CD4-positive, alpha-beta T cell treated with Interleukin-6 for 4 hours (primary cell): ENCODE measurements at places on chromosomes 7 and 10.

DNA sequence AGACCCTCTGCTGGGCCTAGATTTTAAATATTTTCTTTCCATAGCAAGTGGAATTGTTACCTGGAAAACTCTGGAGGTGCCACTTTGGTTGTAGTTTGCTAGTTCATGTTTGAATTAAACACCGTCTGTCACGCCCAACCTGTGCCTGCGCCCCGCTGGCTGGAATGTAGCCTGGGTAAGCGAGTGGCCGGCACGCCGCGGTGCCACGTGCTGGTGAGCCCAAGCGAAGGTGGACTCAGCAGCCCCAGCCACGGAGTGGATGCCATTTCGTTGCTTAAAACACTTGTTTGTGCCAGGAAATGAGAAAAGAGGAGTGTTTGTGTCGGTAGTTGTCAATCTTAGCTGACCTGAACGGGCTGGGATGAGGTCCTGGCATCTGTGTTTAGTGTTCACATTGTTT, 2.7 kb downstream of the GET4 start:
- DNase-seq, result no peak

GRCh38 chr7:45663167-45663921, 89.2 kb downstream of the ADCY1 start:
- DNase-seq, result no peak

GRCh38 chr10:99681553-99681952, 22.2 kb downstream of the ENTPD7 start:
- DNase-seq, result no peak

- peak; percentile 46 for DNase-seq
Observed at GRCh38 chr7:44980393-44981034, 1.7 kb upstream of the MYO1G start.

DNA sequence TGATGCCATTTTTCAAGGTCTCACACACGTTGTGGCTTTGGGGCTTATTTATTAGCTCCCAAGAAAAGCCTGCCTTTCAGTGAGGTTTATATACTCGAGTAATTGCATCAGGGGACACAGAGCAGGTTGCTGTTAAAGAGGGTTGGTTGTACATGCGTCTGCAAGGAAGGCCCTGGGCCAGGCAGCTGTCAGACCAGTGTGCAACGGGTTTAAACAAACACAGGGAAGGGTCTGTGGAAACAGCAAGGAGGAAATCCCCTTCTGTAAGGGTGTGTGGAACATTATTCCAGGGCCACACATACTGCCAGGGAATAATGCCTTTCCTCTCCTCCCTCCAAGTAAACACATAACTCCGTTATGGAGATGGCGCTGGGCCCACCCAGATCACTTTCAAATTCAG, 1.7 kb upstream of the CHST15 start:
- no peak for DNase-seq

DNA sequence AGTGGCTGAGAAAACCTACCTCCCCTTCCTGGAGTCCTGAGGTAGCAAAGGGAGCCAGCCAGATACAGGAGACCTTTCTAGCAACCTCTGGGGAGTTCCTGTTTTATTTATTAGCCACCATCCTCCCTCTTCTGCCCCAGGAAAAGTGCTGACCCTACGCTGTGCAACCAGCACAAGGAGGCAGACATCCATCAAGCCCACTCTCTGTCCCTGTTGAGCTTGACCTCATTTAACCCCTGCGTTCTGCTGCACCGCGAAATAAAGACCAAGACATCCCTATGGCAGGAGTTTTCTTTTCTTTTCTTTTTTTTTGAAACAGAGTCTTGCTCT, 25.3 kb upstream of the ANKRD2 start:
- DNase-seq, result no peak

- no peak for DNase-seq
Observed at GRCh38 chr10:109027534-109028185, 895.7 kb downstream of the XPNPEP1 start.

GRCh38 chr7:140610204-140611165, 30.1 kb downstream of the DENND2A start:
- DNase-seq, result no peak

- no peak for DNase-seq
Observed at GRCh38 chr10:49318755-49319154, 19.8 kb downstream of the C10orf71 start.

- no peak for DNase-seq
Observed at GRCh38 chr10:103828107-103828506, 27.3 kb downstream of the SH3PXD2A start.

GRCh38 chr7:29500719-29501118, 62.9 kb upstream of the PRR15 start:
- no peak for DNase-seq

DNA sequence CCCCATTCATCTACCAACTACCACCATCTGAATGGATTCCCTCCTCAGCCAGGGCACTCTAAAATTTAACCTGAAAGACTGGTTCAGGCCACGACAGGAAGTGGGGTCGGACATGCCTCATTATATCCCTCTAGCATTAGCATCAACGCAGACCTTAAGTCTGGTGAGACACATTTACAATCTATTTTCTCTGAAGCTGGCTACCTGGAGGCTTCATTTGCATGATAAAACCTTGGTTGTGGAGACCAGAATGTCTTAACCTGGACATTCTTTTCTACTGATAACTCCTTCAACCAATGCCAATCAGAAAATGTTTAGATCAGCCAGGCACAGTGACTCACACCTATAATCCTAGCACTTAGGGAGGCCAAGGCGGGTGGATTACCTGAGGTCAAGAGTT, 42.3 kb downstream of the SVOPL start:
- no peak for DNase-seq

- DNase-seq, result no peak
Observed at GRCh38 chr7:137625197-137625596, 221.6 kb downstream of the DGKI start.
